ENCODE measurements at places on chromosomes 2 and 18.

DNA sequence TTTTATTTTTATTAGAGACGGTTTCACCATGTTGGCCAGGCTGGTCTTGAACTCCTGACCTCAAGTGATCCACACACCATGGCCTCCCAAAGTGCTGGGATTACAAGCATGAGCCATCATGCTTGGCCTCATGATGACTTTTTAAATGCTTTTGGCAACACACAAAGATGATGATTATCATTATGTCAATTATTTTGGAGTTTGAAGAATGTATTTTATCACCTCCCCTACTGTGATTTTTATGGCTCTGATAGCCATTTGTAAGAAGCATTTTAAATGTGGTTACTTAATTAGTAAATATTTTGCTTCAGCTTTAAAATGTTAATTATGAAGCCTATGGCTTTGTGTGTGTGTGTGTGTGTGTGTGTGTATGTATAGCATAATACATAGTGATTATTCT, 45.1 kb upstream of the RAB27B start:
- no peak for DNase-seq

GRCh38 chr18:45774065-45774521, 50.1 kb downstream of the SLC14A1 start:
- no peak for DNase-seq

- no peak for DNase-seq
These were observed 195.2 kb downstream of the SH3BP4 start for GRCh38 chr2:235146871-235147565.

DNA sequence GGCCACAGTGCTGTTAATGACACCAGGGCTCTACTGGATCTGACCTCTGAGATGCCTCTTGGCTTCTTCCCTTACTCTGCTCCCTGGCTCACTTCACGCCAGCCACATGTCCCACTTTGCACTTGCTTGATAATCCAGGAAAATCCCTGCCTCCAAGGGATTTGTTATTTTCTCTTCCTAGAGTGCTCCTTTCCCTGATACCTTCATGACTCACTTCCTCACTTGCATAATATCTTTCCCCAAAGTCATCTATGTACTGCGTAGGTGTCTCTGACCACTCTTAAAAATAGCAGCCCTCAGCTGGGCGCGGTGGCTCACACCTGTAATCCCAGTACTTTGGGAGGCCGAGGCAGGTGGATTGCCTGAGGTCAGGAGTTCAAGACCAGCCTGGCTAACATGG, 572.3 kb downstream of the PLCL1 start:
- DNase-seq: no peak

DNA sequence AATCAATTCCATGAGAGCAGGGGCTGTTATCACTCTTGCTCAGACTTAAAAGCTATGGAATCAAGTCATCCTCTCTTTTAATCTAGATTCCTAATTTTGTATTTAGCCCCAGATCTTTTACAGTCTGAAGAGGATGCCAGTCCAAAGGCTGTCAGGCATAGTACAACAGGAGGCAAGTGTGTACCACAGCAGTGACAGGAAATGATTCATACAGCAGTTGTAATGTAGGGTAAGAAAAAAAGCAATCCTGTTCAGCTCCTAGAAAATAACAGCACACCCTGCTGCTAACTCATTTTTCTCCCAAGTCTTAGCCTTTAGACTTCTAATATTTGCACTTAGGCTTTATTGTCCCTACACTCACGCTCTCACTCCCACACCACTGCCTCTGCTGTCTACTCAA, 127.8 kb upstream of the SYT4 start:
- no peak for DNase-seq

Data from NCI-H774 (cell line).